Astrocyte of the spinal cord (primary cell): ENCODE measurements at places on chromosomes 16 and 17.

DNA sequence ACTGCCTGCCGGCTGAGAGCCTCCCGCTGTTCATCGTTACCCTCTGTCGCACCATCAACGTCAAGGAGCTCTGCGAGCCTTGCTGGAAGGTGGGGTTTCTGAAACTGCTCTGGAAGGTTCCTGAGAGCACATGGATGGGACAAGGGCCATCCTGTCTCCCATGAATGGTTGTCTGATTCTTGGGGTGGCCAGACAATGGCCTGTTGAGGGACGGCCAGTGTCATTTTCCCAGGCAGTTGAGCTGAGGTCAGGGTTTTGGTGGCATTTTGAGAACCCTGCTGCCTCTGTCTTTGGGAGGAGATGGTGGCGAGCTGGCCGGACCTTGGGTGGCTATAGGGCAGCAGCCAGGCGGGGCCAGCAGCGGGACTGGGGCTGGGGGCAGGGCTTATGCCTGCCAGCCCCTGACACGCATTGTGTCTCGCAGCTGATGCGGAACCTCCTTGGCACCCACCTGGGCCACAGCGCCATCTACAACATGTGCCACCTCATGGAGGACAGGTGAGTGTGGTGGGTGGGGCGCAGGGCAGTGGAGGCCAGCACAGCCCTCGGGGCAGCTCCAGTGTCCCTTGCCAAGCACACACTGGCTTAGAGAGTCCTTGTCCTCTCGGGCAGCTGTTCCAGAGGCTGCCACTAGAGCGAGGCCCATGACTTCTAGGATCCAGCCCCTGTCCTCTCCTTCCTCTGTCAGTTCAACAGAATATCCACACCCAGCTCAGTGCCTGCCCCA, 9.1 kb downstream of the TSC2 start:
- no peak for DNase-seq

DNA sequence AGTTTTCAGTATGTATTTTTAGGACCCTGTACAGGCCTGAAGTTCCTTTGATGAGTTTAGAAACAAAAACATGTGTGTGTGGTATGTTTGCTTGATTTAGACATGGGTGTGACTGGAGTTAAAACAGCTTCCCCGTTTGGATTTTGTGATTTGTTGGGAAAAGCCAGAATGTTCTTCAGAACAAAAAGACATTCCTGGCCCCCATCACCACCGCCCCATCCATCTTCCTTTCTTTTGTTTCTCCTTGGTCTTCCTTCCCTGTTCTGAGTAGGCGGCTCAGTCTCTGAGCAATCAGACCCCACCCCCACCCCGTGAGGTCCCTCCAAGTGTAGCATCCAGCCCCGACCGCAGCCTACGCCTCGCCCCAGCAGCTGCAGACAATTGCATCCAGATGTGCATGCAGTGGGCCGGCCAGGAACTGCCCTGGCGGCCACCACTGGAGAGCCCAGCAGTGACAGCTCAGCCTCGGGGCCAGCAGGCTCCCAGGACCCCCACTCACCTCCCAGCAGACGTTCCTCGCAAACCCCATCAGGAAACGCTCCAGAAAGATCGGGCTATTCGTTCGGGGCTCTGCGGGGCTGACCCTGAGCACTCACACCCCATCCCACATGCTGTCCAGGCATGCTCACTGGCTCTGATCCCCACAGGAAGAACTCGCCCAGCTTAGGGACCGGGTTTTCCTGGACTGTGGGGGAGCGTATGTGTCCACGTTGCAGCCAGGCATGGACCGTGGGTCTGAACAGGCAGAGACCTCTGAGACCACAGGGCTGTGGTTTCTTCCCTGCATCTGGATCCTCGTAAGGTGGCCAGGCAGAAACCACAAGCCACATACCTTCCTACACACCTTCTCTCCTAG, 99.8 kb upstream of the CDH5 start:
- peak; percentile 95 for DNase-seq

DNA sequence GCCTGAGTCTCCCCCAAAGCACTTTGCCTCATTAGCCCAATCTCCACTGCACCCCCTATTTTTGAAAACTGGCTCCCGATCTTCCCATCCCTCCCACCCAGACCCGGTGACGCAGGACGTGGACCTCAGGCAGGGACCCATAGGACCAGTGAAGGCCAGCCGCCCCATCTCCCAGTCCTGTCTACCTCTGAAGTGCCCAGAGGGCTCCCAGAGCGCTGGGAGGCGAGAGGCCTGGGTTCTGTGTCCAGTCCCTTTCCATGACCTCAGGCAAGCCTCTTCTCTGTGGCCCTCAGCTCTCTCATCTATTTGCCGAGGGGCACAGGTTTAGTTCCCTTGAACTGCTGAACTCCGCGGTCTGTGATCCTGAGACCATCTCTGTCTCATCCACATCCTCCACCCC, 714 bp downstream of the TNS4 start:
- DNase-seq, result no peak

GRCh38 chr17:20256144-20256543, 211.2 kb downstream of the LGALS9B start:
- no peak for DNase-seq

GRCh38 chr17:82519971-82520903, 705 bp downstream of the FOXK2 start:
- DNase-seq, result no peak

DNA sequence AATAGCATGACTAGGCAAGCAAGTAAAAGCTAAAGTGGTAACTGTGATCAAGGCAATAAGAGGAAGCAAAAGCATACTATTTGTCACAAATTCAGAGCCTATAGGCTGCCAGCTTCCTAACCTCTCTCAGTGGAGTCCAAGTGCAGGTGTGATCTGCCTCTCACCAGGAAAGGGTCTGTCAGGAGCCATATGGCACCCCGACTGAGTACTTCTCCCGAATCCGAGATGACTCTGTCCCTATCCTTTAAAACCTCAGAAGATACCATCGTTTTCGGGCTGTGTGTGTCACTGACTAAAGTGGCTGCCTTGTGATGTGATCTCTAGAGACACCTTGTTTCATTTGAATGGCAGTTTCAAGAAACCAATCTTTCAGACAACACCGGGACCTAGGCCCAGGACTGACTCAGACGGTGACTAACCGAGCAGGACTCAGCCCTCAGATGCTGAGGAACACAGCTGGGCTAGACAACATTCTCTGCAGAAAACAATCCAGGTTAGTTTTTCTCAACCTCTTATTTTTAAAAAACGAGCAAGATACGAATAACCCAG, 63.6 kb downstream of the SMG6 start:
- peak; percentile 93 for DNase-seq

- no peak for DNase-seq
These were observed 2272.8 kb downstream of the TP53TG3F start for GRCh38 chr16:35732046-35732810.

DNA sequence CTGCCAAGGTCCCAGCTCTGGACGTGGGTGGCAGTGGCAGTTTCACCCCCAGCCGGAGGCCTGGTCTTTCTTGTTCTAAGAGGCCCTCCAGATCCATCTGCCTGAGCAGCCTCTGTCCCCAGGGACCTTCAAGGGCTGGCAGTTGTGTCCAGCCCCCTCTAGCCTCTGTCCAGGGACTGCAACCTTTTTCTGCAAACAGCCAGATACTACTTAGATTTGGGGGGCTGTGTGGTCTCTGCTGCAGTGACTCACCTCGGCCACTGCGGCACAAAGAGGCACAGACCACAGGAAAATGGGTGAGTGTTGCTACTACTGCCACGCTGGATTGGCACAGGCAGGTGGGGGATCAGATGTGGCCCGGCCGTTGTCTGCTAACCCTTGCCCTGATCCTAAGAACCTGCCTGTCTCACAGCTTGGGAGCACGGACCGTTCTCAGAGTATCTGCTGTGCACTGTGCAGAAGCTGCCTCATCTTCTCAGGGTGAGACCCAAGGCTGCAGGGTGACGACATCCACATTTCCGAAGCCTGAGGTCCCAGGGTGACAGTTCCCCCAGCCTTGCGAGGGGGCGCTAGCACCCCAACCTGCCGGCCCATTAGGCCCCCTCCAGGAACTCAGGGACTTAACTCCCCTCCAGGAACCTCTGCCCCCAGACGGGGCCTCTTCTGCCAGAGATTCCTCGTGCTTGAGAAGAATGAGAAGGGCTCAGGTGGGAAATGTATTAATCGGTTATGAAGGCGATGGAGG, 27.6 kb downstream of the MXRA7 start:
- DNase-seq, result no peak

GRCh38 chr16:4053301-4053845, 62.9 kb downstream of the ADCY9 start:
- DNase-seq, result peak; percentile 23

DNA sequence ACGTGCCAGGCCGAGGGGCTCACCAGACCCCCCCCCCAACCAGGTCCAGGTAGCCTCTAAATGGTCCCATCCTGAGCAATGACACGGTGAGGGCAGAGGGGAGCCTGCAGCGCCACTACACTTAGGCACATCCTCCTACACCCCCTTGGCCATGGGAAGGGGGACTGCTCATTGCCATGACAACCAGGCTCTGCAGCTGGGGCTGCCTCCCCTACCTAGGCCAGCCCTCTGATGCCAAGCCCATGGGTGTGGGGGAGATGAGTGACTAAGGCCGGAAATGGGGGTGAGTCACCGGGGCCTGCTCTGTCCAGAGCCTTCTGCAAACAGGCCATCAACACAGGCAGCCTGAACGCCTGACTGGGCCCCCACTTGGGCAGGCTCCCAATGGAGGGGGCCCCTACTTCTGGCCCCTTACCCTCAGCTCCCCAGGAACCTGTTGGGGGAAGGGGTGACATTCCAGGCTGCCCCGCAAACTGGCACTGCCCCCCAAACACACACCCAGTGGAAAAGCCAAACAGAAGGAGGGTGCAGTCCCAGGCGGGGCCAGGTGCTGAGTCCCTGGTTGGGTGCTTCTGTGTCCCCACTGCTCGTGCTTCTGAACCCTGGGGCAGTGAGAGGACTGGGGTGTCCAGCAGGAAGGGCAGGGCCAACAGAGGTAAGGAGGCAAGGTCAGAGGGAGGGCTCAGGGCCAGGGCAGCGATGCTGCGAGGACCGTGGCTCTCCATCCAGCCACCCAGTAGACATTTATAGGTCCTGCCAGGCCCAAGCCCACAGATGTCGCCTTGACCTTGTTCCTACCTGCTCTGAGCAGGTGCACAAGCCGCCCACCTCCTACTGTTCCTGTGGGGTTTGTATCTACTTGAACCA, 8.2 kb downstream of the PLCD3 start:
- DNase-seq, result peak; percentile 88

- peak; percentile 29 for DNase-seq
These were observed 61.9 kb downstream of the ZFHX3 start for GRCh38 chr16:72985995-72986394.

DNA sequence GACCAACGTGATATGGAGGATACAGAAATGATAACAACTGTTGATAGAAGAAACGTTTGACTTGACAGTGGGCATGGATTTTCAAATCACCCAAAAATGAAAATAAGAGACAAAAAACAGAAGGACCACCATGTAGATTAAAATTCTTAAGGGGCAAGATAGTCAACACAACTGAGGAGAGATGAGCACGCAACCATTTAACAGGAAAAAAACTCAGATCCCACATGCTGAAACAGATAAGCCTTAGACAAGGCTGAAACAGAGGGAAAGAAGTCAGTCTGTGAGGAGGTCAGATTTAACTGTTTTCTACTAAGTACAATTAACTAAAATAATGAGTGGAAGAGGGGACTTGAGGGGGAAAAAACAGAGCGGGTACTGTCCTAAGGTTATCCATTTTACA, 21.2 kb downstream of the RNF43 start:
- DNase-seq, result no peak

DNA sequence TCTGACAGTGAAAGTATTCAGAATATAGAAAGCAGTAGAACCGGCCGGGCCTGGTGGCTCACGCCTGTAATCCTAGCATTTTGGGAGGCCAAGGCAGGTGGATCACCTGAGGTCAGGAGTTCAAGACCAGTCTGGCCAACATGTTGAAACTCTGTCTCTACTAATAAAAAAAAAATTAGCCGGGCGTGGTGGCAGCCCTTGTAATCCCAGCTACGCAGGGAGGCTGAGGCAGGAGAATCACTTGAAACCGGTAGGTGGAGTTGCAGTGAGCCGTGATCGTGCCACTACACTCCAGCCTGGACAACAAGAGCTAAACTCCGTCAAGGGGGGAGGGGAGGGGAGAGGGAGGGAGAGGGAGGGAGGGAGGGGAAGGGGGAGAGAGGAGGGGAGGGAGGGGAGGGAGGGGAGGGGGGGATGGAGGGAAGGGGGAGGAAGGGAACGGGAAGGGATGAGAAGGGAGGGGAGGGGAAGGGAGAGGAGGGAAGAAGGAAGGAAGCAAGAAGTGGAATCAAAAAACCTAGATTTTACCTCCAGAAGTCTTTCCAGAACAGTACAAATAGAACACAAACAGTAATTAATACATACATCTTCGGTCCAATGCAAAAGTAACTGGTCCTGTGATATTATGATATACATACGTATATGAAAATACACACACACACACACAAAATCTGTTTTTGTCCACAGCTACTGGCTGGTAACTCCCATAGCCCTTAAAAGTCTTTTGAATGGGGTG, 10.9 kb upstream of the NT5C start:
- DNase-seq, result no peak

DNA sequence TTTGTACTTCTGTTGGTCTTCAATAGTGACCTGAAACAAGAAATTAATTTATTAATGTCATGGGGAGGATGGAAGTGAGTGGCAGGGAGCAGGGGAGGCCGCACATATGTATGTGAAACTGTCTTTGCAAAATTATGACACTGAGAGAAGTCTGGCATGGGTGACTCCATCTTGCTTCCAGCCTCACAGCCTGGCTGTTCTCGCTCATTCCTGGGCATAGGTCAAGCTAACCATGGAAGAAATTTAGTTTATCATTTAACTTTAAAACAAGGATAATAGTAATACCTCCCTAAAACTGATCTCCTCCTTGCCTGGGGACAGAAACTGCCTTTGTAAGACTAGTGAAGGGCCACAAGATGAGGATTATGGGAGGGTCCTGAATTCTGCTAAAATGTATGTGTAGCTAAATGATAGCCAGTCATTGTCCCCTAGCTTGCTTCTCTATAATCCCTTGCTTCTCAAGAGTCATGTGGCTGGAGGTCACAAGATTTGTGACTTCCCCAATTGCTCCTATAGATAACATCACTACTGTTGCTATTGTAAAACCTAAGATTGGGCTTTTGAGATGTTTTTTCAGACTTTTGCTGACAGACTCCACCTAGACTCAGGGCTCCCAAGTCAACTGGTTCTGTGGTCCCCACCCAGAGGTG, 126.0 kb downstream of the HS3ST3A1 start:
- DNase-seq, result no peak

DNA sequence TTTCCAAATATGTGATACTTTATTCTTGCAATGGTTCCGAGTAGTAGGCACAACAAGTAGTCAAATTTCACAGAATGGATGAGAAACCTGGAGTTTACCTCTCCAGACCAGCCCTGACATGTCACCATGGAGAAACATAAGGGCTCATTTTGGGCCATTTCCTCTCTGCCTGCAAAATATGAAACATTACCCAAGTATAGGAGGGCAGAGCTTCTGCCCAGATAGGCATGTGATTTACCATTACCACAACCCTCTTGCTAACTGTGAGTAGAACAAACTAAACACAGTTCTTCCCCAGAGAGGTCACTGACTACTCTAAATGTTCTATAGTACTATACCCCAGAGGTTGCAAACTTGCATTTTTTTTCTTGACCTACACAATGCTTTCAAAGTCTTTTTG, 15.7 kb upstream of the KPNB1 start:
- DNase-seq, result no peak

GRCh38 chr17:62720126-62720850, 87.8 kb downstream of the MARCHF10 start:
- no peak for DNase-seq
